ENCODE measurements at places on chromosomes 7 and 10.

DNA sequence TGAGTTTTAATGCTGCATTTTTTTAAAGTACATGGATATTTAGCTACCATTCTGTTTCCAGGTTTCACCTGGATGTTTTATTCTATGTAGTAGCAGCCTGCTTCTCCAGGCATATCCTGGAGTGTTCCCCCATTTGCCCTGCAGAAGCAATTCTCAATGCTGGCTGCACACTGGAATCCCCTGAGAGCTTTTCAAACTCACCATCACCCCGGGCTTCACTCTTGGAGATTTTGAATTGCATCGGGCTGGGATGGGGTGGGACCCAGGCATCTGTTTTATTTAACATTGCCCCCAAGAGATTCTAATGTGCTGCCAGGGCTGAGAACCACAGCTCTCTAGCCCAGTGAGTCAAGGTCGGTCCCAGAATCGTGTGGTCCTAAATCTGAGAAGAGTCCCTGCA lies 113.2 kb upstream of the MACROH2A2 start:
- no peak for DNase-seq

- DNase-seq, result no peak
Observed at GRCh38 chr7:118404211-118404610, 179.7 kb downstream of the ANKRD7 start.

DNA sequence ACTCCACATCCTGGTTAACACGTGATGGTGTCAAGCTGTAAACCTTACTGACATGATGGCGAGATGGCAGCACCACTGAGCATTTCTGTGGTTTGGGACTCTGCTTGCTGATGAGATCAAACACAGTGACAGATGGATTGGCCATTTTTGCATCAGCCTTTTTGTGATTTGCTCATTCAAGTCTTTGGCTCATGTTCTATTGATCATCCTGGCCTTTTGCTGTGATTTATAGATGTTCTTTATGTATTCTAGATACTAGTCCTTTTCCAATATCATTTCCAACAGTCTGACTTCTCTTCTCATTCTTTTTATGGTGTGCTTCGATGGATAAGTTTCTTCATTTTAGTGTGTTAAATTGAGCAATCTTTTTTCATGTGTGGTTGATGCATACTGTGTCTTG lies 24.7 kb upstream of the DIP2C start:
- no peak for DNase-seq

DNA sequence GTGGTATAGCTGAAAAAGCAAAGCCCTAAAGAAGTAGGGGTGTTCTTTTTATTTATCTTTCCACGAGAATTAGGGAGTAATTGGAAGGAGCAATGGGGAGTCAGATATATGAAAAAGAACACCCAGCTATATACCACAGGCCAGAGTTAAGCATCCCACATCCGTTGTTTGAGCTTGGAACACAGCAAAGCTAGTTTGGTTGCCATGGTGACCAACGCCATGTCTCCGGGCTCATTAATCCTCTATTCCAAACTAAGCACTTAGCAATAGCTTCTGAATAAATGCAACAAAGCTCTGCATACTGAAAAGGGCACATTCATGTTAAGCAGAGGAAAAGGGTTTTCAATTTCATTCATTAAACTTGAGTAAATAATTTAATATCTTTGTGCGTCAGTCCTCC lies 23.5 kb downstream of the ASB4 start:
- DNase-seq, result no peak

- DNase-seq, result peak; percentile 51
Observed at GRCh38 chr10:123007558-123008354, 839 bp downstream of the IKZF5 start.

GRCh38 chr7:45359776-45360175 lies 202.2 kb downstream of the RAMP3 start:
- no peak for DNase-seq

- DNase-seq, result no peak
Observed at GRCh38 chr10:117365612-117366011, 9.6 kb downstream of the PDZD8 start.

GRCh38 chr7:19404912-19405329 lies 259.7 kb upstream of the FERD3L start:
- DNase-seq, result no peak

GRCh38 chr10:1369197-1369596 lies 313.0 kb downstream of the WDR37 start:
- no peak for DNase-seq

GRCh38 chr7:44772867-44773266 lies 23.6 kb upstream of the PPIA start:
- no peak for DNase-seq

GRCh38 chr7:33750177-33750576 lies 155.2 kb upstream of the BMPER start:
- DNase-seq, result no peak

DNA sequence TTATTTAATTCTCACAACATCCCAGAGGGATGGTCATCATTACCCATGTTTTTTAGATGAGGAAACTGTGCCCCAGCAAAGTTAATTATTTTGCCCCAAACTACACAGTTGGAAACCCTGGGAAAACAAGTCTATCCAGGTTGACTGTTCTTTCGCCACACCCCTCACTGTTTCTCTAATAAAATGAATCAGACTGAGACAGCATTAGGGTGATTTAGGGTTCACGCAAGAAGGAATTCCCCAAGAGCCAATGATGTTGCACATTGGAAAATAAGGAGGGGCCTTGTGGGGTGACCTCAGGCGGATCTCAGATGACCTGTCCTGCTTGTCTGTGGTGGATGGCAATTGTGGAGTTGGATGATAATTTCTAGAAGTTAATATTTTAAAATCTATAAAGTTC lies 135.7 kb upstream of the TBX20 start:
- DNase-seq, result no peak

DNA sequence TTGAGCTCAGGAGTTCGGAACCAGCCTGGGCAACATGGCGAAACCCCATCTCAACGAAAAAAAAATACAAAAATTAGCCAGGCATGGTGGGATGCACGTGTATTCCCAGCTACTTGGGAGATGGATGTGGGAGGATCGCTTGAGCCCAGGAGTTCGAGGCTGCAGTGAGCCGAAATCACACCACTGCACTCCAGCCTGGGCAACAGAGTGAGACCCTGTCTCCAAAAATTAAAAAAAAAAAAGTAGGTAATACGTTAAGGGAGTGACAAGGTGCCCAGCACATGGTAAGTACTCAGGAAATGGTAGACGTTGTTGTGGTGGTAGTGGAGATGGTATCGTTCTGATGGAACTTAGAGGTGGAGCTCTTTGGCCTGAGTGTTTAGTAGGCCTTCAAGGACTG lies 41.0 kb upstream of the XPNPEP1 start:
- DNase-seq, result no peak

DNA sequence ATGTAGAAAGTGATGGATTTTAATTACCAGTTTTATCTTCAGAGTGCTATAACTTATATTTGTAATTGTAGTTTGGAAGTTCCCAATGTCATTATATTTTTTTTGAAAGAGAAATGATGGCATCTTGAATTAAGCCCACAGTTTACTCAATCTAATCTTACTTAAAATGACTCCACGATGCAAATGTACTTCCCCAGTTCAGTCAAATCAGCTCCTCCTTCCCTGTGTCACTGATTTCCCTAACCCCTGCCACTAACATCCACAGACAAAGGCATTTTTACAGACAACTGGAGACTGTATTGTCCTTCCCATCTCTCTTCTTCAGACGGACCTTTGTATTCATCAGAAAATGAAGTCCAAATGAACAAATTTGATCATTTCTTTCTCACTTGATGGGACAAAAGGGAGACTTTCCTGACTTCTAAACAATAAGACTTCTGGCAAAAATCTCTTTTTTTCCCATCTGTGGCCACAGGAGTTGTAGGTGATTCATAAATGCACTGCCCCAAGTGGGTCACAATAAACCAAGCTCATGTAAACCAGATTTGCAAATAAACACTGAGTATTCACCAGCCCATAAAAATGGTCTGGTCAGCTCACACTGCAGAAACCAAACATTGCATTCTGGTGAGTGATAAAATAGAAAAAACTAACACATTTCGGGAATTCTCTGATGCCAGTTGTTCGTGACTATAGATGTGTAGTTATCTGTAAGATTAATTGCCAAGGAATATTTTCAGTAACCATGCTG lies 162.9 kb downstream of the FANK1 start:
- no peak for DNase-seq

DNA sequence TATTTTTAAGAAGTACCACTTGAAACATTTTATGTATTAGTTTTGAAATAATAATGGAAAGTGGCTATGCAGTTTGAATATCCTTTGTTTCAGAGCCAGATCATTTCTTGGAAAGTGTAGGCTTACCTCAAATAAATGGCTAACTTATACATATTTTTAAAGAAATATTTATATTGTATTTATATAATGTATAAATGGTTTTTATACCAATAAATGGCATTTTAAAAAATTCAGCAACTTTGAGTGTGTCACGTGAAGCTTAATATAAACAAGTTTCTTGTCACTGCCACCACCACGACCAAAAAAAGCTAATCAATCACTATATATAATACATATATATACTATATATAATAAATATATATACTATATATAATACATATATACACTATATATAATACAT lies 4.8 kb downstream of the IL6 start:
- no peak for DNase-seq

DNA sequence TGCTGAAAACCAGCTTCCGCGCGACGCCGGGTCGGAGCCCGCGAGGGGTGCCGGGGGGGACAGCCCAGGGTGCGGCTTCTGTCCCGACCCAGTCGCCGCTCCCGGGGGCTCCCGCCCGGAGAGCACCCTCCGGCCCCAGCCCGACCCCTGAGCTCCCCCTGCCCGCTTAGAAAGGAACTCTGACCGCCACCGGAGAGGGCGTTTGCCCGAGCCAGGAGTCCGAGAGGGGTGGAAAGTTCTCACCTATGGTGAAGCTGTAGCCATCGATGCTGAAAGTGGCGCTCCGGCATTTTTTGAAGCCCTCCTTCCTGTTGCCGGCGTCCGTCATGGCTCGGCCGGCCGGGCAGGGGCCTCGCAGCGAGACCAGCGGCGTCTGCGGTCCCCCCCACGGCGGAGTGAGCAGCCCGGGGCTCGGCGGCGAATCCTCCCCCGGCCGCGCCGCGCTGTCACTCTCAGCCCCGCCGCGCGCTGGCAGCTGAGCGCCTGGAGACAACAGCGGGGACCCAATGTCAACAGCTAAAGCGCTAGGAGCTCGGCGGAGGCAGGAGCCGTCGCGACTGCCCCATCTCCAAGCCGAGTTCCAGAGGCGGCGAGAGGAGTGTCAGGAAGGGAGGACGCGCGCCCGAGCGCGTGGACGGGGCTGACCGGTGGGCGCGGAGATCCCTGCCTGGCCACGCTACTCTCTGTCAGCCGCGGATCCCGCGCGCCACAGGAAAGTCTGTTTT lies 191.6 kb downstream of the LSM5 start:
- no peak for DNase-seq

GRCh38 chr10:2839081-2839725 lies 228.1 kb upstream of the PFKP start:
- DNase-seq, result no peak

GRCh38 chr10:118276204-118276603 lies 65.9 kb downstream of the FAM204A start:
- no peak for DNase-seq

DNA sequence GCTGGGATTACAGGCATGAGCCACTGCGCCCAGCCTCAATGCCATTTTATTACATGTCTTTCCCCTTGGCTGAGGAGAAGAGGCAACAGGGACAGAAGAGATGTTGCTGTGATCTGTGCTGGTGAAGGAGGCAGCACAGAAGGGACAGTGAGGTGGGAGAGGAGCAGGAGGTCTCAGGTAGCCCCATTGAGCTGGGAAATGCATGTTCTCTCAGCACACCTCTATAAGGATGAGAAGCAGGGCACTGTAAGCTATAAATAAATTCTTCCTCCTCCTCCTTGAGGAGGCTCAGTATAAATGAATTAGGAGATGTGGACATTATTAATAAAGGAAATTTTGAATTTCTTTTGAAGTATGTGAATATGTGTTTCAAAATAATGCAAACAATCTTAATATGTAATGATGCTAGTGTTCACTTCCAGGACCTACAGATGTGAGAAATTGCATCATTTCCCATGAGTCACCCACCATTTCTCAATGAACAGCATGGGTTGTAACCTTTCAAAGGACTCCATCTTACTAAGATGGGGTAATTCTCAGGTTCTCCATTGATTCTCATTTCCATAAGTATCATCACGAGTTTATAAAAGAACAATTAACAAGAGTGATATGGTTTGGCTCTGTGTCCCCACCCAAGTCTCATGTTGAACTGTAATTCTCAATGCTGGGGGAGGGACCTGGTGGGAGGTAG lies 88.9 kb upstream of the ODAD2 start:
- no peak for DNase-seq

- DNase-seq, result peak; percentile 33
Observed at GRCh38 chr7:99499371-99499720, 735 bp downstream of the ZNF394 start.

DNA sequence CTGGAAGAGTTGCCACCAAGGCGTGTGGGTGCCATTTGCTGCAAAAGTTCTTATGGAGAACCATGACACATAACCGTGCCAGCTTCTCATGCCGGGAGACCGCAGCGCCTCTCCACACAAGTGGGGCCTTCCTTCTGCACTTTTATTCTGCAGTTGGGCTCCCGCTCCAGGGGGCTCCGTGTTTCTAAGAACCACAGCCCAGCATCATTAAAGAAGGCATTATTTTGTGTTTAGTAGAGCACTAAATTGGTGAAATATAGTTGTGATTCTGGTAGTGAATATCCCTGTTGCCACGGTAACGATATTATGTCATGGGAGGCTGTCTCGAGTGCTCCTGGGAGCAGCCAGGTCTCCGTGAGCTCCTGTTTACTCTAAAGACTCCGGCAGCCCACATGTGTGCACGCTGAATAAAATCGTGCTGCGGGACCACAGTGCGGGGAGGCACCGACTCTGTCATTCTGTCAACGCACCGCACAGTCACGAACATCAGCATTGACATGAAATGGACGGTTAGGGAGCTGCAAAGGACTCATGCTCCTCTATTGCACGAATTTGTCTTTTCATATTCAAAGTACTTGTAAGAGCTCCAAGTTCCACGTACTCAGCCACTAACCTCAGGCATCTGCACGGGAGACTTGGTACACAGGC lies 68.8 kb upstream of the PITRM1 start:
- DNase-seq, result no peak

- DNase-seq, result peak; percentile 45
Observed at GRCh38 chr10:8048281-8049008, 6.0 kb upstream of the GATA3 start.

DNA sequence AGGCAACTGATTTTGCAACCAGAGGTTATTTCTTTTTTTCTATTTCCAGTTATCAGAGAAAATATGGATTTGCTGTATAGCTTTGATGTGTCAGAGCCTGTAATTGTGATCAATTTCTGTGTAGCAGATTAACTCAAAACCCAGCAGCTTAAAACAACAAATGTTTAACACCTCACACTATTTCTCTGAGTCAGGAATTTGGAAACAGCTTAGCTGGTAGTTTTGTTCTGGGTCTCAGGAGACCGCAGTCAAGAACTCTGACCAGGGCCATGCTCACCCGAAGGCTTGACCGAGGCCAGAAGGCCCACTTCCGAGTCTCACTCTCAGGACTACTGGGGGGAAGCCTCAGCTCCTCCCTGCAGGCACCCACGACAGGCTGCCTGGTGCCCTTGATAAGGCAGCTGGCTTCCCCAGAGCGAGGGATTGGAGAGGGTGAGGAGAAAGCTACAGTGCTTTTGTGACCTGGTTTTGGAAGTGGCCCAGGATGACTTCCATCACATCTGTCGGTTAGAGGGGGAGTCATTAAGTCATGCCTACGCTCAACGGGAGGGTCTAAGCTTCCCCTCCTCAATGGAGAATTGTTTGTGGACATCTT lies 105.7 kb upstream of the SHH start:
- no peak for DNase-seq

GRCh38 chr7:134196439-134196838 lies 69.3 kb downstream of the LRGUK start:
- no peak for DNase-seq

- DNase-seq, result no peak
Observed at GRCh38 chr7:27361522-27361921, 118.9 kb downstream of the EVX1 start.
